ENCODE measurements at places on chromosomes 1 and 21. TPM values are rescaled to one million over a fixed set of nuclear protein-coding genes. Genes with fewer than 3 reads are reported as not detected.

GRCh38 chr1:2406451-2407041, 5.8 kb downstream of the PEX10 start:
- no peak for DNase-seq

Gene RAD54L
- 49.7 TPM for total RNA-seq

DNA sequence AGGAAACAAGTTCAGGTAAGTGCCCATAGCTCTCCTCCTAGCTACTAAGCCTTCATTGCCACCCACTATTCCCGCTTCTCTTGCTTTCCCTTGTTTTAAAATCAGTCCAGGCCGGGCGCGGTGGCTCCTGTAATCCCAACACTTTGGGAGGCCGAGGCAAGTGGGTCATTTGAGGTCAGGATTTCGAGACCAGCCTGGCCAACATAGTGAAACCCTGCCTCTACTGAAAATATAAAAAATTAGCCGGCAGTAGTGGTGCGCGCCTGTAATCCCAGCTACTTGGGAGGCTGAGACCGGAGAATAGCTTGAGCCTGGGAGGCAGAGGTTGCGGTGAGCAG, 4.4 kb upstream of the CTTNBP2NL start:
- DNase-seq = no peak

Gene SPATA6
- 1.0 TPM for total RNA-seq

Gene CELSR2
- total RNA-seq = 4.1 TPM

Gene GBP1
- 39.5 TPM for total RNA-seq

DNA sequence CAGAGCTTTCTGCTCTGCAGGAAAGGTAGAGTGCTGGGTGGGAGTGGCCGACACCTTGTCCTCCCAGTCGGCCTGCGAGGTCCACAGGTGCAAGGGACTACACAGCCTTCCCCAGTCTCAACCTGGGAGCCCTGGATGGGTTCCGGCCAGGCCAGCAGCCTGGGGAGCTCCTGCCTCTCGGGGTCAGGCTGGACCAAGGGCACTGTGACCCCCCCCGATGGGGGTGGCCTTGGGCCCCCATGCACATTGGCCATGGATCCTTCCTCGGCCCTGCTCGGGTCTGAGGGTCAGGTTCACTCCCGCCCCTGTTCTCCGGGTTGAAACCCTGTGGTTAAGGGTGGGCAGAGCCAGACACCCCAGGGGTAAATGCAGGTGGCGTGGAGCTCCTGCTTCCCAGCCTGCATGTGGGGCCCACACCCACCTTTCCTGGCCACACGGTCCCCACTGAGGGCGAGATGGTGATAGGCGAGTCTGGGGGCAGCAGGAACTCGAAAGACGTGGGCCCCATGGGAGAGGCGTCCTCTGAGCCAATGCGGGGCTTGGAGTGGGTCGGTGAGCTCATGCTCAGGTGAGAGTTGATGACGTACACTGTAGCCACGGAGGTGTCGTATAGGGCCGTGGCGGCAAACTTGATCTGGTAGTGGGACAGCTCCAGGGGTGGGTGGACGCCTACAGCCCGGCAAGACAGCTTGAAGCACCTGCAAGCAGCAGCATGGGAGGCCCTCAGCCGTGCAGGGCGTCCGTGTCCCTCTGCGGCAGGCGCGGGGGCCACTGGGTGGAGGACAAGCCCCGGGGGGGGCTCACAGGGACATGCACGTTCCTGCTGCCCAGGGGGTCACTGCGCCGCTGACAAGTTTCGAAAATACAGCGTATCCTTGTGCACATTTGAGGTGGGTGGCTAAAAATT, 10.8 kb upstream of the TMEM52 start:
- no peak for DNase-seq

Gene ESRRG
- total RNA-seq = not detected

GRCh38 chr1:75470448-75470847, 140.5 kb downstream of the SLC44A5 start:
- no peak for DNase-seq

GRCh38 chr1:46725736-46726108, 6.8 kb upstream of the EFCAB14 start:
- DNase-seq = no peak

GRCh38 chr1:199834711-199835110, 192.8 kb upstream of the NR5A2 start:
- DNase-seq = no peak

Gene CNR2
- not detected for total RNA-seq

DNA sequence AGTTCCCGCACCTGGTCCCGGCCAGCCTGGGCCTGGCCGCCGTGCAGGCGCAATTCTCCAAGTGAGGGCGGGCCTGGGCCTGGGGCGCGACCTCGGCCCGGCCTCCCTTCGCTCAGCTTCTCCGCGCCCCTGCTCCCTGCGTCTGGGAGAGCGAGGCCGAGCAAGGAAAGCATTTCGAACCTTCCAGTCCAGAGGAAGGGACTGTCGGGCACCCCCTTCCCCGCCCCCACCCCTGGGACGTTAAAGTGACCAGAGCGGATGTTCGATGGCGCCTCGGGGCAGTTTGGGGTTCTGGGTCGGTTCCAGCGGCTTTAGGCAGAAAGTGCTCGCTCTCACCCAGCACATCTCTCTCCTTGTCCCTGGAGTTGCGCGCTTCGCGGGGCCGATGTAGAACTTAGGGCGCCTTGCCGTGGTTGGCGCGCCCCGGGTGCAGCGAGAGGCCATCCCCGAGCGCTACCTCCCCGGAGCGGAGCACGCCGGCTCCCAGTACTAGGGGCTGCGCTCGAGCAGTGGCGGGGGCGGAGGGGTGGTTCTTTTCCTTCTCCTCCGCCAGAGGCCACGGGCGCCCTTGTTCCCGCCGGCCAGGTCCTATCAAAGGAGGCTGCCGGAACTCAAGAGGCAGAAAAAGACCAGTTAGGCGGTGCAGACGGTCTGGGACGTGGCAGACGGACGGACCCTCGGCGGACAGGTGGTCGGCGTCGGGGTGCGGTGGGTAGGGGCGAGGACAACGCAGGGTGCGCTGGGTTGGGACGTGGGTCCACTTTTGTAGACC, 1.2 kb downstream of the OLIG1 start:
- no peak for DNase-seq

- DNase-seq = no peak
These were observed 29.7 kb upstream of the EVA1B start for GRCh38 chr1:36352910-36353878.

DNA sequence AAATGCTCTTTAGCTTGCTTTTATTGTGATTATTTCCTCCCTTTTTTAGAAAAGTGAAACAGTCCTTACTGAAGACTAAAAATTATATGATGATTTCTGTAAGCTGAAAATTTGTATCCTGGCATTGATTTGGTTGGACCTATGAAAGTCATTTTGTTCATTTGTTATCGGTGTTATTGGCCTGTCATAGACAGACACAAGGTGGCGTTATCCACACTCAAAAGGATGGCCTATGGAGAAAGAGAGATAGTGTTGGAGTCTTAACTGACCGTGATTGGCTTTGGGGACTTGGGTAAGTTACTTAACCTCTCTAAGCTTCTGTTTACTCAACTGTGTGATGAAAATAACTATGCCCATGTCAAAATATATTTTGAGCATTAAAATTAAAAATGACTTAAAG, 203.6 kb upstream of the CHODL start:
- no peak for DNase-seq

Gene OR2T33
- not detected for total RNA-seq

- no peak for DNase-seq
These were observed 121.4 kb downstream of the RNF220 start for GRCh38 chr1:44526295-44527073.

DNA sequence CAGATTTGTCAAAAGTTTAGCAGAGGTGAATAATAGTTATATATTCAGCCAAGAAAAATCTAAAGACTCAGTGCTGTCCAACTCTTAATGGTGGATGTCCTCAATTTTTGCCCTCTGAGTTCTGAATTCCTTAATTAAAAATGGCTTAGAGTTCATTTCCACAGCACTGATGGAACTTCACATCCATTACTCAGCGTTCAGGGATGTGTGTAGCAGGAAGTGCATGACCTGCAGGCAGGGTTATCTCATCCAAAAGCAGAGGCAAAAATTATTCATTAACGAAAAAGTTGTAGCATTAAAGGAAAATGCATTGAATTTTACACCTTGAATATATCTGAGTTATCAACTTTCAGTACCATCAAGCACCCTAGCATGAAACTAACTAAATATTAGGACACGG, 96.7 kb downstream of the ZP4 start:
- DNase-seq = no peak

- DNase-seq = no peak
These were observed 7.4 kb upstream of the PRDM16 start for GRCh38 chr1:3061566-3061965.

- DNase-seq = no peak
These were observed 171.3 kb upstream of the HP1BP3 start for GRCh38 chr1:20958430-20958829.

DNA sequence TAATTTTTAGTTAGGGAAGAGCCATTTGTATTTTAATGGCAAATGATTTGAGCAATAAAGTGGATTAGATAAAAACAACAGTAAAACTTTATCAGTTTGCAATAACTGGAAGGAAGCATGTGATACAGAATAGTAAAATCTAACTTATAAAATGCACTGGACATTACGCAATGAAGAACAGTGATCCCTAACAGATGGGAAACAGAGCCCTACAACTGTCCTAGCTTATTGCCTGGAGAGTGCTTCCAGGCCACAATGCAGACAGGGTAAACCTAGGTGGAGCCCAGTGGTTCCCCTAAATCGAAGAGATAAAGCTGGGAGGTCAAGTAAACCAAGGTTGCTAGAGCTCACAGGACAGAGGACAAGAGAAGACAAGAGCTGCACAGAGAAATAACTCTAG, 7.0 kb downstream of the OMA1 start:
- DNase-seq = no peak

- DNase-seq = no peak
These were observed at the start of gene EDARADD for GRCh38 chr1:236393681-236394481. EDARADD (plus strand) TSS chr1:236394286; CDS start chr1:236394445, 159 bp downstream.

Gene SYNJ1
- 13.7 TPM for total RNA-seq

- no peak for DNase-seq
These were observed 96.7 kb upstream of the QSOX1 start for GRCh38 chr1:180057883-180058396.

GRCh38 chr1:241747992-241748391, 95.9 kb downstream of the WDR64 start:
- no peak for DNase-seq

DNA sequence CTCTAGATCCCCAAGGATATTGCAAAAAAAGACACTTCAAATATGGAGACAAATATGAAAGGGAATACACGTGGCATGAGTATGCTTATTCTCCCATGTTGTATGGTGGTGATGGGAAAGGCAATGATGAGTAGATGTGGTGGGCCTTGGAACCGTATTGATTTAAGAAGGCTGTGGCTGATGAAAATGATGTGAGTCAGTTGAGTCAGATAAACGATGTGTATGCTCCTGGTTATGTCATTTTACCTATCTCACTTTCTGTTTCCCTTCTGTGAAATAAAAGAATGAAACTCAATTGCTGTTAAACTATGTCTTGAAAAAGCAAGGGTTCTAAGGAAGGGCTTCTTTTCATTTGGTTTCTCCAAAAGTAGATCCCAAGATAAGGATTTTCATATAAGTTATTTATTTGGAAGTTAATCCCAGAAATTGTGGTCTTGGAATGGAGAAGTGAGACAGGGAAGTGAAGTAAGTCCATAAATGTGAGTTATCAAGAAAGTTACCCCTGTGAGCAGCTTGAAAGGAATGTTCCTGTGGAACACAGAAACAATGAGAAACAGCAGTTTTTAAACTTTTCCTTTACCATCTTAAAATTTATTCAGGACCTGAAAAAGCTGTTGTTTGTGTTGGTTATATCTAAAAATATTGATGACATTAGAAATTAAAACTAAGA, 292.0 kb downstream of the DUSP10 start:
- DNase-seq = no peak

- no peak for DNase-seq
These were observed 164.7 kb upstream of the KCNJ15 start for GRCh38 chr21:38092051-38092450.

GRCh38 chr1:66294707-66295370, 239.1 kb upstream of the SGIP1 start:
- DNase-seq = no peak

GRCh38 chr1:165383067-165383466, 26.6 kb upstream of the LMX1A start:
- no peak for DNase-seq

DNA sequence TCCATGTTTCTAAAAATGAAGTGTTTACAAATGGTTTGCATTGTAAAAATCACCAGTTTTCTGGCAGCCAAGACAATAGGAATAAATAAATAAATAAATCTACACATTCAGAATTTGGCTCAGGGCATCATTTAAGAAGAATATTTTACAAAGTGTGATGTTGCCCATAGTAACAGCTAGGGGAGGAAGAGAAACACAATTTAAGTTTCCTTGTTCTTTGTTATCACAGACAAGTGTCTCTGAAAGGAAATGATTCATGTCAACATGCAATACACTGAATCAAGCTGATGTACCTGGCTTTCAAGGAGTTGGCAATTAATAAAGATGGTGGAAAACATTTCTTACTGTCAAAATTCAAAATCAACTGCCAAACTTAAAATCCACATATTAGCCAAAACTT, 74.7 kb downstream of the LHX8 start:
- no peak for DNase-seq

DNA sequence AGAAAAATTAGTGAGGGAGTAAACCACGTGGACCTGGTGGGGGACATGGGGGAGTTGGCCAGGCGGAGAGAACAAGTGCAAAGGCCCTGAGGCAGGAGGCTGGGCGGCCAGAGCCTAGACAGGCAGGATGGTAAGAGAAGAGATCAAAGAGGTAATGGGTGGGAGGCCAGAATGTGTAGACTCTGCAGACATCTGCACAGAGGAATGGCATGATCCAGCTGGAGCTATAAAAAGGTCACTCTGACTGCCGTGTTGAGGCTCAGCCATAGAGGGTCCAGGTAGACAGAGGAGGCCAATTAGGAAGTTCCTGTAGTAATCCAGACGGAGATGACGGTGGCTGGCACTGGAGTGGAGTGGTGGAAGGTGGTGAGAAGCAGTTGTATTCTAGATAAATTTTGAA, 3.6 kb downstream of the H6PD start:
- DNase-seq = no peak

Gene LCK
- 281 TPM for total RNA-seq

Gene FMO2
- total RNA-seq = not detected
